ENCODE measurements at places on chromosomes 12 and 14.

GRCh38 chr12:121050725-121051124 lies 11.7 kb upstream of the OASL start:
- no peak for DNase-seq

DNA sequence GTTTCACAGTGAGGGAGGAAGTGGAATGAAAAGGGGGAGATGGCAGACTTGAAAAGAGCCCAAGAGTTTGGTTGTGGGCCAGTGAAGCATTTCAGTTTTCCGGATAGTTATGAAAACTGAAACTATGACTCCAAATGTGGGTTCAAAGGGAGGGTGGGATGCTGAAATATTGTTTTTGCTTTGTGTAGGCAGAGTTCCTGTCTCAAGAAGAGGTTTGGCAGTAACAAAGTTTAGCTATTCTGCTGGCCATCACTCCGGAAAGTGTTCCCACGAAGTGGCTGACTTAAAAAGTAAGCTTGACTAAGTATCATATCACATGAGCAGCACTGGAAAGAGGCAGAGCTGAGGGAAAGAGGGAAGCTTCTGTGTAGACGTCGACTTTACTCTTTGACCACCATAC lies 85.2 kb downstream of the CAND1 start:
- no peak for DNase-seq

- no peak for DNase-seq
These were observed 171.0 kb upstream of the PZP start for GRCh38 chr12:9379023-9379742.

DNA sequence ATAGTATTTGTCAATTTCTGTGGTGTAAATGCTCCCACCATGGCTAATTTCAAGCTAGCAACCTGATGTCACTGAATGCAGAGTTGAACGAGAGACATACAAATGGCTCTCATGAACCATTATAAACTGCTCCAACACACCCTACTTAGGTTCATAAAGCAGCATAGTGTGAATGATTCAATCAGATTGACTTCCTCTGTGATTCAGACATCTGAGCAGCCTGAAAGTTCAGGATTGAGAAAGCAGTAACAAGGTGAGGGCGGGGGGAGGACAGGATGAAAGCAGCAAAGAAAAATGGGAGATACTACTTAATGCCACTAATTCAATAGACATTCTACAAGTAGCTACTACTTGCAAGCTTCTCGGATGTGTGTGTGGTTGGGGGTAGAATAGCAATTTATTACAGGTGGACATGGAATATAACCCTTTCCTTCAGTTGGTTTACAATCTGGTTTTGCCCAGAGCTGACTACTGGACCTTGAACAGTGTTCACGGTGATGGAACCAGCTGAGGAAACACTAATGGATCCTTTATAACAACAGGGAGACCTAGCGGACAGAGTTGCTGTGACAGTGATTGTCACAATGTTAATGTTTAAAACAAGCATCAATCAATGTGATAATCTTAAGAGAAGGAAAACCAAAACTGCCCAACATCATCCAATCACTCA lies 52.5 kb upstream of the PELI2 start:
- no peak for DNase-seq

DNA sequence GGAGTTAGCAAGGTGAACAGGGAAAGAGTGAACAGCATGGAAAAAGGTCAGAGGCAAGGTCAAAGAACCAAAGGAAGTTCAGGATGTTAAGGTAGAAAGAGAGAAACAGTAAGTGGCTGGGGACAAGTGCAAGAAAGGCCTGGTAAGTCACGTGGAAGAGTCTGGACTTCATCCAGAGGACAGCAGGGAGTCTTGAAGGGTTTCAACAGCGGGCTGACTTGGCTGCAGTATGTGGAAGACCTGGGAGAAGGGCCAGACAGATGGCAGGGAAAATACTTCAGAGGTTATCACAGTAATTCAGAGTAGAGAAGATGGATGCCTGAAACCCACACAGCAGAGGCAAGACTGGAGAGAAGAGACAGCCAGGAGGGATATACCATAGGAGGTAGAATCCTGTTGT lies 34.0 kb downstream of the CIT start:
- DNase-seq: no peak

GRCh38 chr12:53994264-53995001 lies 5.5 kb upstream of the HOXC9 start:
- DNase-seq: no peak

- DNase-seq: no peak
These were observed 5.1 kb upstream of the SLC38A2 start for GRCh38 chr12:46377678-46378077.

DNA sequence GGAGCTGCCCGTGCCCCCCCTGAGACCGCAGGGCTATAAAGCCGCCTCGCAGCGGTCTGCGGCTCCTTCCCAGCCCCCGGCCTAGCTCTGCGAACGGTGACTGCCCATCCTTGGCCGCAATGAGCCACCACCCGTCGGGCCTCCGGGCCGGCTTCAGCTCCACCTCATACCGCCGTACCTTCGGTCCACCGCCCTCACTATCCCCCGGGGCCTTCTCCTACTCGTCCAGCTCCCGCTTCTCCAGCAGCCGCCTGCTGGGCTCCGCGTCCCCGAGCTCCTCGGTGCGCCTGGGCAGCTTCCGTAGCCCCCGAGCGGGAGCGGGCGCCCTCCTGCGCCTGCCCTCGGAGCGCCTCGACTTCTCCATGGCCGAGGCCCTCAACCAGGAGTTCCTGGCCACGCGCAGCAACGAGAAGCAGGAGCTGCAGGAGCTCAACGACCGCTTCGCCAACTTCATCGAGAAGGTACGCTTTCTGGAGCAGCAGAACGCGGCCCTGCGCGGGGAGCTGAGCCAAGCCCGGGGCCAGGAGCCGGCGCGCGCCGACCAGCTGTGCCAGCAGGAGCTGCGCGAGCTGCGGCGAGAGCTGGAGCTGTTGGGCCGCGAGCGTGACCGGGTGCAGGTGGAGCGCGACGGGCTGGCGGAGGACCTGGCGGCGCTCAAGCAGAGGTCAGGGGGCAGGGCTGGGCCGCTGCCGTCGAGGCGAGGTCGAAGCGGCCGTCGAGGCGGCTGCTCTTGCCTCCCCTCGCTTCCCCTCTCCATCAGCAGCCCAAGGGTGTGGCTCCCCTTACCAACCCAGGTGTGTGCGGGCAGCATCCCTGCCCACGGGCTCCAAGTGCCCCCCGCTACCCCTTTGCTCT lies at the start of gene PRPH:
Gene PRPH, plus strand, starts transcription at position 66 of the 855 bp plus-strand sequence. Its CDS starts 54 bp downstream, at position 120.
- no peak for DNase-seq

- no peak for DNase-seq
These were observed 56.0 kb downstream of the BMAL2 start for GRCh38 chr12:27388650-27389049.

DNA sequence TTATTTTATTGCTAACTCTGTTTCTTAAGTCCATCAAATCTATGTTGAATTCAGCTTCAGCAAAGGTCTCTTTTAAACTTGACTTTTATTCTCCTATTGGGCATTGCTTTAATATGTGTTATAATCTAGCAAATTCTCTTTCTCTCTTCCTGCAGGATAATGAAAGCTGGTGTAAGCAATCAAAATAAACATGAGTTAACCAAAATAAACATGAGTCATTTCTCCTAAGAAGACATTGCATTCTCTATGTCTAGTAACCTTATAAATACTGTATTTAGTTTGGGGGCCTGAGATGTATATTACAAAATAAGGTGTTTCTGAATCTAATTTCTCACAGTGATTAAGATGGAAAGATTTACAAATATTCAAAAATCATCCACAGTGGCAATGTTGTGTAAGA lies 739.1 kb upstream of the ATXN7L3B start:
- DNase-seq: no peak

DNA sequence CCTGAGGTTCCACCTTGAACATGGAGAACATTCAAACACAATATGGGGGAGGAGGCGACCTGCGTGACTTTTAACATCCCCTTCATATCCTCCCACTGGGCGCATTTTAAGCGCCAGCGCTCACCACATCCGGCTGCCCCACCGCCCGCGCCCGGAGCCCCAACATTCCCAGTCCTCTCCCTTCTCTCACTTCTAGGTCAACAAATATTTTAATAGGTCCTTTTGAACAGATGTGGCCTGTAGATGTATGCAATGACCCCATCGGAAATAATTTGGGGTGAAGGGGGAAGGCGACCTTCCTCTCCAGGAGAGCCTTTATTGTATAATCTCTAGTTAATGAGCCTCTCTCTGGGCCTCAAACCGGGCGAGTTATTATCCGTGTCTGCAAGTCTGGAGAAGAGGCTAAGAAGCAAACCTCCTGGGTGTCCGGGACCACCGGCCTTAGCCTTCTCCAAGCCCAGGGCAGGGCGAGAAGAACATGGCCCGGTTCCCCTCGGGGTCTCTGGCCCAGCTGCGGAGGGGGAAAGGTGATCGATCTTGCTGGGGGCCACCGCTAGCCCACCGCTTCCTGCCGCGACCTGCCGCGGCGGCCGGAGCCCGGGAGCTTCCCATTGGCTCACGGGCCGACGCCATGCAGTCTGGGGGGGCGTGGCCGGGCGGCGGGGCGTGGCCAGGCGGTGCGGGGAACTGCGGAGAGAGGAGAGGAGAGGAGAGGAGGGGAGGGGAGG lies 83.2 kb upstream of the HMGA2 start:
- peak; percentile 41 for DNase-seq

GRCh38 chr12:104716172-104716571 lies 241.9 kb downstream of the SLC41A2 start:
- no peak for DNase-seq

GRCh38 chr14:97359341-97359740 lies 562.2 kb downstream of the VRK1 start:
- DNase-seq: no peak

DNA sequence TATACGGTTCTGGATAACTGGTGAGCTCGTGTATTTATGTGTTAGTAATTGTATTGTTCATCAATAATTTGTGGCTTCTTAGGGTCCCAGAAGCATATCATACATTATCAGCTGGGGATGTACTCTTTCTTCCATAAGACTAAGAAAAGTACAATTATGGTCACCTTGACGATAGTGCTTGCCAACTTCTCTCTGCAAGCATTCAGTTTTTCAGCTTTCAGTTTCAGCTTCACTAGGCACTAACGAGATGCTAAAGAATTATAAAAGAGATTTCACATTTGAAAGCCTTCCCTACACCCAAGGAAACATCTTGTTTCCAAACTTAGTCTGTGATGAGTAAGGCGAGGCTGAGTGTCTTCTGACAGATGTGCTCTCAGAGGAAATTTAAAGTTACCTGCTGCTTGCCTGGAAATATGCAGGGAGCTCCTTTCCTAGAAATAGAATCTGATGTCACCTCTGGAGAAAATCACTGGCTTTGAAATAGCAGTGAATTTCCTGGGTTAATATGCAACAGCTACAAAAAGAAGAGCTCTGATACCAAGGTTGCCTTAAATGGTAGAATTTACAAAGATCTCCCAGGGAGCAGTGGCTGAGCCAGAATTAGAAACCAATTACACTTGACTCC lies 1419.9 kb upstream of the TMEM132C start:
- no peak for DNase-seq

DNA sequence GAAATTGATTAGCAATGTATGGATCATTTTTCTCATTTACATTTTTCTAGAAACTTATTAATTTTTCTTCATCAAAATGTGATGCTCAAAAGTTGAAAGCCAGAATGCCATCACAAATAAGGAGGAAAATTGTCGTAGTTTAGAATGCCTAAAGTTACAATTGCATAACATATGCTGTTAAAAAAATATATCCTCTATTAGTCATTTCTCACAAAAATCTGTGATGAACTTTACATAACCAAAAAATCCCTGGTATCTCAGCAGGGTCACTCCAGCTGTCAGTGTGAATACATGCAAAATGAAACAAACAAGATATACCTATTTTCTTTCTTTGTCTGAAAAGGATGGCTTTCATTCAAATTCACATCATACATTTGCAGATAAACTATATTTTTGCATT lies 358.9 kb downstream of the PAWR start:
- no peak for DNase-seq

DNA sequence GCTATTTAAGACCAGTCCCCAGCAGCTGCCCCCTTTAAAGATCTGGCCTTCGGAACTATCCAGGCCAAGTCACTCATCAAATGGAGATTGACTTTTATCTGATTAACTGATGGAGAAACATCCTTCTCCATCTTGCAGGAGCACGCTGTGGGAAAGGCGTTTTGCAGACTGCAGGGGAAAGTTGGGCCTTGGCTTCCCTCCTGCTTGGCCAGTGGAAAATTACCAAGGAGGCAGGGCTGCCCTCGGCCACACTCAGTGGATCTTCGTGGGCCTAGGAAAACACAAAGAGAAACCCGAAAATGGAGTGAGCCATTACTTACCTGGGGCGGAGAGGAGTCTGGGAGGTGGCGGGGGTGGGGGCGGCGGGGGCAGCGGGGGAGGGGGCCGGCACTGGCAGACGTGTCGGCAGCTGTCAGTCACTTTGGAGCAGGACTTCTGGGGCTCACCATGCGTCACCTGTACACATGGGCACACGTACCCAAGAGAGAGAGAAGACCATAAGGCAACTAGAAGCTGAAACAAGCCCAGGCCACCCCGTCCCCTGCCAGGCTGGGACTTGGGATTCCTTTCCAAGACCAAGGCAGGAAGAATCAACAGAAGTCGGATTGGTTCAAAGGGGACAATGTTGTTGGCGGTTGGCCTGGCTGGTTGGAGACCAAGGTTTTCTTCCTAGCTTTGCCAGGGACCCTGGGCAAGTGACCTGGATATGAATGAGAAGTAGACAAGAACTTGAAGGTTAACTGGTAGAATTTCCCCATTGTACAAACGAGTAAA lies 9.2 kb downstream of the PRIMA1 start:
- DNase-seq: no peak

GRCh38 chr14:21995332-21995731 lies 321.7 kb upstream of the OR4E1 start:
- DNase-seq: no peak

GRCh38 chr12:8950221-8950527 lies 729 bp upstream of the M6PR start:
- no peak for DNase-seq

DNA sequence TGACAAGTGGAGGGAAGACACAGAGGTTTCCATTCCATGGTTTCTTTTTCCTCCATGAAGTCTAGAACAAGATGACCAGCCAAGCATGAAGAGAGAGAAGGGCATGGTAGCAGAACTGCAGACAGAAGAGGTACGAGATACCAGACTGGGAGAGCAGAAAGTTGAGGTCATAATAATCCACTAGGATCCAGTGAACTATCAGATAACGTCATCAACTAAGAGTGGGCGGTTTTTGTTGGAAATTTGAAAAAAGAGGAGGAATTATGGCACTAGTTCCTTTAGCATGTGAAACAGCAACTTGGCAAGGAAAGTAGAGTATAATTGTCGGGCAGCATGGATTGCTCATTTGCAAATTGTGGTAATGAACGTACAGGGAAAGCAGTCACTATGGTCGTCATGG lies 357.6 kb downstream of the PDZRN4 start:
- DNase-seq: no peak

DNA sequence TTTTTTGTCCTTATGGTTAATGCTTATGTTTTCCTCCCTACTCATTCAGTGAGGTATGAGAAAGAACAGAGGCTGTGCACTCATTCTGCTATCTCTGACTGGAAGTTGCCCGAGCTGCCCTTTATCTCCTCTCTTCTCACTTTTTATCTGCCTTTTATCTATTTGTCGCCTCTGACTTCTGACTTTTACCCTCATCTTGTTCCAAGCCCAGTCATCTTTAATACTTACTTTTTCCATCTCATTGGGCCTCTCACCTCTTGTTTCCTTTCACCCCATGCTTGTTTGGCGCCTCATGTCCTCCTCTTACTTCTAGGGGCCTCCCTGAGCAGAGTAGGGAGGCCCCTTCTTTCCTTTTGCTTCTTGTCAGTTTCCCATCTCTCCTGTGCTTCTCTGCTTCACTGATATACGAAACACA lies 50.7 kb downstream of the DIP2B start:
- no peak for DNase-seq

GRCh38 chr12:88681271-88681670 lies 101.0 kb upstream of the KITLG start:
- DNase-seq: no peak

All from activated gamma-delta T cell treated with Interleukin-2 at 50 U/mL for 16 hours (primary cell).